GM23248 (cell line): ENCODE measurements at places on chromosomes 6 and 20. TPM values are rescaled to one million over a fixed set of nuclear protein-coding genes. Genes with fewer than 3 reads are reported as not detected.

Gene COL19A1
- total RNA-seq, result not detected in 2 replicates

Gene CABLES2
- 3.0 and 7.3 TPM in 2 replicates for total RNA-seq

Gene FERMT1
- total RNA-seq, result 4.1 and 4.2 TPM in 2 replicates

Gene ADGRF5
- 0.13 and 0.65 TPM in 2 replicates for total RNA-seq

Gene LY6G6F
- not detected in 2 replicates for total RNA-seq

Gene NKX2-4
- total RNA-seq, result not detected in 2 replicates

Gene SPEF1
- total RNA-seq, result not detected in 2 replicates

Gene HNF4A
- not detected in 2 replicates for total RNA-seq
